ENCODE measurements at places on chromosomes 1 and 21.

GRCh38 chr21:32448803-32449594 lies 36.5 kb downstream of the EVA1C start:
- no peak for DNase-seq

DNA sequence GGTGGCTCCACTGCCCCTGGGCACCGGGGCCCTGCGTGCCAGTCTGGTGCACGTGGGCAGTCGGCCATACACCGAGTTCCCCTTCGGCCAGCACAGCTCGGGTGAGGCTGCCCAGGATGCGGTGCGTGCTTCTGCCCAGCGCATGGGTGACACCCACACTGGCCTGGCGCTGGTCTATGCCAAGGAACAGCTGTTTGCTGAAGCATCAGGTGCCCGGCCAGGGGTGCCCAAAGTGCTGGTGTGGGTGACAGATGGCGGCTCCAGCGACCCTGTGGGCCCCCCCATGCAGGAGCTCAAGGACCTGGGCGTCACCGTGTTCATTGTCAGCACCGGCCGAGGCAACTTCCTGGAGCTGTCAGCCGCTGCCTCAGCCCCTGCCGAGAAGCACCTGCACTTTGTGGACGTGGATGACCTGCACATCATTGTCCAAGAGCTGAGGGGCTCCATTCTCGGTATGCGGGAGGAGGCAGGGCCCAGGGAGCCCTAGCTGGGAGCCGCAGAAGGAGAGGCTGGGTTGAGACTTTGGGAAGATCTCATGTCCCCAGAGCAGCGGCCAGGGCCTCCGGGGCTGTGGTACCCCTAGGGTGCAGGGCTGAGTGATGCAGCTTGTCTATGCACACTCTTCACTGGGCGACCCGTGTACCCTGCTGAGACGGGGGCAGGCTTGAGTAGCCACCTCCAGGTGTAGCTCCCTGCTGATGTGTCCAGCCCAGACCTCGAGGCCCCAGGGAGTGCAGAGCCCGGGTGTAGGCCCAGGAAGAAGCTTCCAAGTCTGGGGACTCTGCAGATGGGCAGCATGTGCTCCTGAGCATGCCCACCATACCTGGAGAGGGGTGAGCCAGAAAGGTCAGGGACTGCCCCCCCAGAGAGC lies 1.8 kb downstream of the VWA1 start:
- no peak for DNase-seq

DNA sequence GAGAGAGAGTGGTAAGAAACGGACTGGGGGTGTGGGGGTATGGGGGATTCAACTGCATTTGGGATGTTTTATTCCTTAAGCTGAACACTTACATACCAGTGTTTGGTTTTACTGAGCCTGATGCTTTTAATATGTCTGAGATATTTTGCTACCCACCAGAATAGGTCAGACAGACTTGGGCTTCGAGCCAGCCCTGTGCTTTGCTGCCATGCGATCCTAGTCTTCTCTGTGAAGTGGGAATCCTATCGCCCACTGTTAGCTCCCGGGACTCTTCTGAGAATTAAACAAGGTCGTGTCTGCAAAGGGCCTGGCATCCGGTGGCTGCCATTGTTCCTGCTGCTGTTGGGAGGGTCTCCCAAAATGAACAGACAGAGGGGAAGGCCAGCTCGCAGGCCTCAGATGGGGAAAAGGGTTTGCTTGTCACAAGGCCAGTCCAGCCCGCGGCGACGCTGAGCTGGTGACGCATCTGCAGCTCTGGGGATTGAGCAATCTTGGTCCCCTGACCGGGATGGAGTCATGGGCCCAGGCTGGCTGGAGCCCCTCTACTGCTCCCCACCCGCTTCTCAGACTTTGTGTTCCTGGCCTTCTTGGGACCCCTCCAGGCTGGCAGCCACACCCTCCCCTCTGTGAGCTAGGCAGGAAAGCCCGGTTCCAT lies 26.9 kb upstream of the ECE1 start:
- no peak for DNase-seq

GRCh38 chr1:8816831-8817411 lies 519 bp downstream of the RERE start:
- DNase-seq, result peak; percentile 18

DNA sequence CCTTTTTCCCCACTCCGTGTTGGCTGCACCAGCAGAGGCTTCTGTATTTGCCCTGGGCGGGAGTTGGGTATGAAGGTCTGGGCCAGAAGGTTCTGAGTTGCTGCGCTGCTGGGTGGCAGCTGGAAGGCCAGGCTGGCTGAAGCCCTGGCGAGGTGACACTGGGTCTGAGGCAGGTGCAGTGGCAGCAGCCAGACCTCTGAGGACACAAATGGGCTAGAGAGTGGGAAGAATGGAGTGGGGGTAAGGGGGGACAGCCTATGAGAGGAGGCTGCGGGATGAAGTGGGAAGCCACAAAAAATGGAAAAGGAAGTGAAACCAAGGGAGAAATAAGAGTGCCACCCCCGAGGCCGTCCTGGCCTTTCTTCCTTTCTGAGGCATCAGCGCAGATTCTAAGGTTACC lies 53.2 kb downstream of the STX6 start:
- DNase-seq, result no peak

GRCh38 chr1:119712342-119713038 lies 756 bp downstream of the PHGDH start:
- peak; percentile 28 for DNase-seq

GRCh38 chr1:226154593-226154992 lies 31.9 kb downstream of the ACBD3 start:
- no peak for DNase-seq

DNA sequence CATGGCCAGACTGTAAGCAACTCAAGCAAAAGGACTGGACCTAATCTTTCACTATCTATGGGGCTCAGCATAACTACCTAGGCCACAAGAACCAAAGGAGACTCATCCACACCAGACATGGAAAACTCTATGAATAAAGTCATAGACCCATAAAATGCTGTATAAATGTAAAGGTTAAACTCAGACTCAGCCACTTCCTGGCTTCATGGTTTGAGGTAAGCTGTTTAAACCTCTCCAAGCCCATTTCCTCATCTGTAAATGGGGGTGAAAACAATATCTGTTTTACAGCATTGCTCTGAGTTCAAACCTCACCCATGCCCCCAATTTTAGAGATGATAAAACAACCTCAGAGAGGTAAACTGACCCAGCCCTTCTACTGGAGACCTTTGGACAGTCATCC lies 4.0 kb upstream of the SMIM12 start:
- no peak for DNase-seq

- no peak for DNase-seq
Observed at GRCh38 chr1:213986020-213986924, 1.5 kb upstream of the PROX1 start.
